Stimulated activated CD8-positive, alpha-beta memory T cell treated with anti-CD3 and anti-CD28 coated beads, Interleukin-4, amount 100 ng/mL, for 24 hours (primary cell): ENCODE measurements at places on chromosomes 5 and 9.
A peak's percentile ranks its signal among the peaks of the same experiment; 100 is the strongest.

DNA sequence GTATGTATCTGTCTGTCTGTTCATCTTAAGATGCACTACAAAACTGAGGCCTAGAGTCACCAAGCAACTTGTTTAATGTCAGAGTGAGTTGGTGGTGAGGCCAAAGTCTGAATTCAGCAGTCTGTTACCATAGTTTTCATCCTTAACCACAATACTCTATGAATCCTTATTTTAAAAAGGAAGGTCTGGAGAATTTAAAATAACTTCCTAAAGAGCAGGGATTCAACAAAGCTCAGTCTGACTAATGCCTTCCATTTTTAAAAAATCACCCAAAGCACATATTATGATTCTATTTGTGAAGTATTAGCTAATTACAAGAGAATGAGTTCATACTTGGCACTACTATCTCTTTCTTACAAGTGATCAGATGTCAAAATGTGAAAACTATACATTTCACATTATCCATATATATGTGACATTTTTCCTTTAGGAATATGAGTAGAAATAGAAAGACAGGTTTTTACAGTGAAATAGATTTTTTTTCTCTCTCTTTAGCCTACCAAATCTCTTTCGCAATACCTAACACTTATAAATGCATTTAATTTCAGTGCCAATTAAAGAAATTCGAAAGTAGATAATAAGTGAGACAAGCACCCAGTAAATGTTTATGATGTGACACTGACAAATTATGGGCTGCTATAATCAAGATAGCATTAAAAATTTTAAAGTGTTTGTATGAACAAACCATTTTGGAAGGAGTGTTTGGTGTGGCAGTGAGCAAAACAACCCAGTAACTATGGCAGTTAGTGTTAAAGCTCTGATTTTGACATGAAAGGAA is 102.3 kb upstream of the CDKN2B start:
- DNase-seq: no peak

- no peak for DNase-seq
Observed at GRCh38 chr5:127041571-127041970, 11.2 kb upstream of the MARCHF3 start.

DNA sequence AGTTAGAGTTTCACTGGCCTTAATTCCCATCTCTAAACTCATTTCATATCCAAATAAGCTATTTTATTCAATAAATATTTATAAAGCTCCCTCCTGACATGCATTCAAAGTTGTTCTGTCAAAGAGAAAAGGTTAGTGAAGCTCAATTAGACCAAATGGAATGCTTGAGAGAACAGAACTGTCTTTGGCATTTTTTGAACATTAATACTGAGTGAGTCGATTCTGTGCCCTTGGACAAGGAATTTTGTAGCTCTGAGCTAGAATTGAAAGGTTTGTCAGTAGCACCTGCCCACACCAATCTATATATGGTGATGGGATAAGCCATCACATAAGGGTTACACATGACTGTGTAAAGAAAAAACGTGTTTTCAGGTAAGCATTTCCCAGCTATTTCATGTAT is 631.2 kb upstream of the CCNG1 start:
- no peak for DNase-seq

DNA sequence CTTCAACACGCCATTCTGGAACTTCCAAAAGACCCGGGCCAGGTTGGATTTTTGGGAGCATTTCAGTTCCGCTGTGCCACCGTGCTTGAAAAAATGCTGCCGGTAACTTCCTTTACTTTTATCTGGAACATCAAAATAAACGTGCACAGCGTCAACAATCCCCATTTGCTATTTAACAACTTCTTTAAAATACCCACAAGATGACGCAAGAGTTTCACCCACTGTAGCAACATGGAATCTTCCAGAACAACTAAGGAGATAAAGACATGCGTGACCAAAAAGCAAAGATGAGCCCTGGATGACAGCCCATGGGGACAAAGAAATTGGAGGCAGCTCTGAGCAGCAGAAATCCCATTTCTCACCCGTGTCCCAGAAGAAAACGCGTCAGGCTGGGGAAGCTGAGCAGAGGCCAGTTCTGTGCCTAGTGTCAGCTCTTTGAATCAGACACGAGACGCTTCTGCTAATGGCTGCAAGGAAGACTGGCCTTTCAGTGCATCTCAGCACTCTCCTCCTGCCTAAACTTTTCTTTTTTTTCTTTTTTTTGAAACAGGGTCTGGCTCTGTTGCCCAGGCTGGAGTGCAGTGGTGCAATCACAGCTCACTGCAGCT is 61.3 kb downstream of the SECISBP2 start:
- no peak for DNase-seq

- no peak for DNase-seq
Observed at GRCh38 chr5:24767086-24767485, 122.3 kb upstream of the CDH10 start.

DNA sequence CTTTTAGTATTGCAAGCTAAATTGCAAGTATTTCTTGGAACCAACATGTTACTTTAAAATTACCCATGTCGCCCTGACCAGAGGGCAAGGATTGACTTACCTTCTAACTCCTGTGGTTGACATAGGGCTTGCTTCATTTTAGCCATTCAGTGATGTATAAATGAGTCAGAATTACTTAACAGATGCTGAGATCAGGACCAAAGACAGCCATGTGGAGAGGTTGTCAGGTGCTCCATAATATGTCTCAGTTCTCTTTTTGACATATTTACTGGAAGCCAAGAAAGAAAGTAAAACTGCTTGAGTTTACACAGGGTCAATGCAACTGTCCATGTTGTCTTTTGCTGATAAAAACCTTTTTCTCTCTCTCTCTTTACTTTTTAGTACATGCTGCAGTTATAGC is 33.2 kb downstream of the F2RL2 start:
- DNase-seq: no peak

DNA sequence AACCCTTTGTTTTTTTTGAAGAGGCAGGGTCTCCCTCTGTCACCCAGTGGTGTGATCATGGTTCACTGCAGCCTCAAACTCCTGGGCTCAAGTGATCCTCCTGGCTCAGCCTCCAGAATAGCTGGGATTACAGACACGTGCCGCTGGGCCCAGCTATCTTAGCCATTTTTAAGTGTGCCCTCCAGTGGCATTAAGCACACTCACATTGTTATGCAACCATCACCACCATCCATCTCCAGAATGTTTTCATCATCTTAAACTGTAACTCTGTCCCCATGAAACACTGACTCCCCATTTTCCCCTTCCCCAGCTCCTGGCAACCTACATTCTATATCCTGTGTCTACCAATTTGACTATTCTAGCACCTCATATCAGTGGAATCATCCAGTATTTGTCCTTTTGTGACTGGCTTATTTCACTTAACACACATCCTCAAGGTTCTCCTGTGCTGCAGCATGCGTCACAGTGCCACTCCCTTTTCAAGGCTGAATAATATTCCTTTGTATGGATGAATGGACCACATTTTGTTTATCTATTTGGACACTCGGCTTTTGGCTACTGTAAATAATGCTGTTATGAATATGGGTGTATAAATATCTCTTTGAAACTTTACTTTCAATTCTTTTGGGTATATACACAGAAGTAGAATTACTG is 12.5 kb upstream of the RAPGEF1 start:
- DNase-seq: no peak

DNA sequence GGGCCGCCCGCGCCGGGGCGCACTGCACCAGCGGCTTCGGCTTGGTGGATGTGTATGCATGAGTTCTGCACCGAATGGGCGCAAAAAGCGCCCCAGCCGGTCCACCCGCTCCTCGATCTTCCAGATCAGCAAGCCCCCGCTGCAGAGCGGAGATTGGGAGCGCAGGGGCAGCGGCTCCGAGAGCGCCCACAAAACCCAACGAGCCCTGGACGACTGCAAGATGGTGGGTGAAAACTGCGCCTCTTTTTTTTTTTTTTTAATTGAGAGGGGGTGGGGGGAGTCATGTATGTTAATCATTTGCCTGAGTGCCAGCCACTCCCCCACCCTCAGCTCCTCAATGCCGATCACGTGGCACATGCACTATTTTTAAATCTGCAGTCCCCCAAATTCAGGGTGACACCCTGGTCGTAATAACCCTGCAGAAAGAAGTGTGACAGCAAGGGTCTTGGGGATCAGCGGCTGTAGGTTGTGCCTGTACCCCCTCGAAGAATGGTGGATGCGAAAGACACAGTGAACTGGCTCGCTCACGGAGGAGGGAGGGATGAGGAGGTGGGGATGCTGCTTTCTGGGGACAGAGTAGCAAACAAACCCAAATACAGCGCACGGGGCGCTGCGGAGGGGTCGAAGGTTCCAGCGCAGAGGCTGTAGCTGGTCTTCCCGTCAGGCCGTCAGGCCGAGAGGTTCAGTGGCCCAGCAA is 900 bp downstream of the RGS7BP start:
- DNase-seq: no peak

DNA sequence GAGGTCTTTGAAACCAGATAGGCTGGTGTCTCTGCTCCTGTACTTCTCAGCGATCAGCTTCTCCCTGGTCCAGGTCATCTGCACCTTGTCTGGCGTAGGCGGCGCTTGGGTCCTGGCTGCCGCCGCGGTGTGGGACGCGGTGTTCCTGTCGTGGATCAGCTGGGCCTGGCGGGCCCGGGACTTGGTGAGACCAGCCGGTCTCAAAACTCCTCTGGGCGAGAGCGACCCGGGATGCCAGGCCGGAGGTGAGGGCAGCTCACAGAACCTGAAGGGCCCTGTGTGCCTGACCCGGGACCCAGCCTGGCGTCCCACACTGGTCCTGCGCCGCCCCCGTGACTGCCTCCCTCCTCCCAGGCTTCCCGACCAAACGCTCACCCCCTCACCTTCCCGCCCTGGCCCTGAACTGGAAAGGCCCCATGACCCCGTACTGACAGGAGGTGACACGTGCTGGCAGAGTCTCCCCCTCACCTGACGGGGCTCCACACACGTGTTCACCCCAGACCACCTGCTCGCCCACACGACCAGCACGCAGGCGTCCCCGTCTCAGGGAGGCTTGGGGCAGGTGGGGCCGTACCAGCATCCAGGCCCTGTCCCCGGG is 49.0 kb downstream of the NKD2 start:
- no peak for DNase-seq

DNA sequence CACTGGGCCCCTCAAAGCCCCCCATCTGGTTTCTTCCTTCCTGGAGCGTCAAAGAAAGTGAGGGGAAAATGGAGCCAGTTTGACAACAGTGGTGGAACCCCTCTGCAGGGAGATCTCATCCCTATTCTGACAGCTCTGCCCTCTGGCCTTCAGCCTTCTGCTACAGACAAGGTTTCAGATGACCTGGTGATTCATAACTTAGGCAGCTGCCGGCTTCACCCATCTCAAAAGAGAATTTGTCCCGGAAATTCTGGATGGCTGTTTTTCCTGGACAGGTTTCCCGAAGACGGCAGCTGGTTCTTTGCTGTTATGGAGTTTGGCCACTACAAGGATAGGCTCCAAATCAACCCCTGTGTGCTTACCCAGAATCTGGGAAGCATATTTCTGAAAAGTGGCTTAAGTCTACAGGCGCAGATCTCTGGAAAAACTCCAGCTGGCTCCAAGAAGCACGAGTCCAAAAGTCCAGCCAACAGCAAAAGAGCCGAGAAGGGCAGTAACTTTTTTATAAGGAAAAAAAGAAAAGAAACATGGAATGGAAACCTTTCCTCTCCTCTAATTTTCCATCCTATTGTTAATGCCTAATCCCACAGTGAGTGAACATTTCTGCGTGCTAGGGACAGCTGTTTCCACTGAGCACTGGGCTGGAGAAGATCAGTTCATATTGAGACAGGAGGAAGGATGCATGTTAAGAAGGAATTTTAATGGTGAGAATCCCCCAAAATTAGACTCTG is 54.5 kb downstream of the ZNF366 start:
- DNase-seq: no peak

- DNase-seq: no peak
Observed at GRCh38 chr9:127501821-127502343, 50.6 kb downstream of the LRSAM1 start.

- no peak for DNase-seq
Observed at GRCh38 chr5:58933891-58934628, 351.2 kb downstream of the RAB3C start.

DNA sequence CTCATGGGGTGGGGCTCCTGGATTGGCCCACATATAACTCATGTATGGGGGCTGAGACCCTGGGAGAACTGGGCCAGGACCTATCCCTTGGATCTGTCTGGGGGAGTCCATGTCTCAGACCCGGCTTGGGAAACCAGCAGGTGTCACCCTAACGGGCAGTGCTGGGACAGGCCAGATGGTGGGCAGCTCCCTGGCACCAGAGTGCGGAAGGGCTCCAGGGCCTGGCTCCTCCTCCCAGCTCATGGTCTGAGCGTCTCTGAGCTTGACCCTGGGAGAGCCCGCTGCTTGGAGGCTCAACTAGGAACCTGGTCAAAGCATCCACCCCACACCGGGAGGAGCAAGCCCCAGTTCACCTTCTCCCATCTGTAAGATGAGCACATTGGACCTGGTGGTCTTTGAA is 15.5 kb upstream of the NCS1 start:
- DNase-seq: no peak

GRCh38 chr5:23103566-23103965 is 250.4 kb upstream of the CDH12 start:
- no peak for DNase-seq

DNA sequence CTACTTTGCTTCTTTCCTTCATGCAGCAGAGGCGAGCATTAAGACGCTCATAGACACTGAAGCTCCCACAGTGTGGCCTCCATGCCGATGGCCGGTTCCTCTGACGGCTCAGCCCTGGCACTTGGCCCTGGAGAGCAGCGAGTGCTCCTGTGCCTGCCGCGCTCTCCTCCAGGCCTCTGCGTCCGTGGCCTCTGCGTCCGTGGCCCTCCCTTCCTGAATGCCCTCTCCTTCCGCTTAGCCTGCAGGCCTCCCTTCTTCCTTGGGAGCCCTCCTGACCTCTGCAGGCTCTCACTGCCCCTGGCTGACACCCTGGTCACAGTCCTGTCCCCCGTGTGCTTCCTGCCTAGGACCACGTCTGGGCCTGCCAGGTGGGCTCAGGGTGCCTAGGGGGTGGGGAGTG is 92.8 kb downstream of the ZNF354C start:
- DNase-seq: no peak

DNA sequence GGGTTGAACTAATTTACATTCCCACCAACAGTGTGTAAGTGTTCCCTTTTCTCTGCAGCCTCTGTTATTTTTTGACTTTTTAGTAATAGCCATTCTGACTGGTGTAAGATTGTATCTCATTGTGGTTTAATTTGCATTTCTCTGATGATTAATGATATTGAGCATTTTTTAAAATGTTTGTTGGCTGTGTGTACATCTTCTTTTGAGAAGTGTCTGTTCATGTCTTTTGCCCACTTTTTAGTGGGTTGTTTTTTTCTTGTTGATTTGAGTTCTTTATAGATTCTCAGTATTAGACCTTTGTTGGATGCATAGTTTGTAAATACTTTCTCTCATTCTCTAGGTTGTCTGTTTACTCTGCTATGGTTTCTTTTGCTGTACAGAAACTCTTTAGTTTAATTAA is 101.6 kb downstream of the NIPBL start:
- DNase-seq: no peak

DNA sequence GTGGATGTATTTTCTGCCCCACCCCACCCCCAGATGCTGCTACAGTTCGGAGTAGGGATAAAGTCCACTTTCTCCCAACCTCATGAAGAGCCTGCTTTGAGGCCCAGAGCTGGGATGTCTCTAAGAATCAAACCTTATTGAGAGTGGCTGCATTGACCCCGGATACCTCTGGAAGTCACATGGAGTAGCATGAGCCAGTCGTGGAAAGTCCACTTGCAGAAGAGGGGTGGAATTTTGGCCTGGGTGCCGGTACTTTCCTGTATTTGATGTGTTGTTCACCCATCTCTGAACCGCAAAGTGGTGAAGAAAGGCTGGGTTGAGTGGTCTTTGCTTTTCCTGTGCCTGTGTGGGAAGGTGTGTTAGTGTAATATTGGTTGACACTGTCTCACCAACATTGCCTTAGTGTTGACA is 3.7 kb downstream of the OTULIN start:
- DNase-seq: peak; percentile 43
